ENCODE measurements at places on chromosomes 5 and 9.

GRCh38 chr9:35726931-35727330 is 5.1 kb downstream of the TLN1 start:
- no peak for DNase-seq

GRCh38 chr5:86152988-86153560 is 464.7 kb upstream of the COX7C start:
- no peak for DNase-seq

DNA sequence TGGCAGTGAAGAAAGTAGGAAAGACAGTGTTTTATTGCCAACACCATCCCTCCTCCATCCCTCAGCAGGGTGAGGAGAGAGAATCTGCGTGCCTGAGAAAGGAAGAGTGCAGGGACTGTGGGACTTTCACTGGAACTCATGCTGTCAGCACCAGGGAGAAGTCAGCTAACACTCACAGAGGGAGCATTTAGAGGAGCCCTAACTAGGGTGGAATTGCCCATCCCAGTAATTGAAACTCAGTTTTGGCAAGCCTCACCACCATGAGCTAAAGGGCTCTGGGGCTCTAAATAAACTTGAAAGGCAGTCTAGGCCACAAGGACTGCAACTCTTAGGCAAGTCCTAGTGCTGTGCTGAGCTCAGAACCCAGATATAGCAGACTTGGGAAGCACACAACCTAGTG is 622.3 kb downstream of the SEMA5A start:
- DNase-seq = no peak

DNA sequence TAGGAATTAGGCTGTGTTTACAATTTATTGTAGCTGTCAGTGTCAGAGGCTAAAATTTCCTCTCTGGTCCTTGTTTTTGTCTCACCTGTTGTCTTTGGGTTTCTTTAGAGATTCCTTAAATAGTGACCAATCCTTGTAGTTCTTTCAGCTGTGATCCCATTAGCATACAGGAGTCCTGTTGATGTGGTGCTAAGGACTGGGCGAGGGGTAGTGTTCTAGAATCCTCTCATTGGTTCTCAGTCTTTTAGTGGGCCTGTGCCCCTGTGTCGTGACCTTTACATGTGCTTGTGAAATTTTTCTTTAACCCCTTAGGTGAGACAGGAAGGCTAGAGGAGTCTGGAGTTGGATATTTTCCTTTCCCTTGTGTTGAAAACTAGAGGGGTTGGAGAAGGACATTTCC is 51.2 kb downstream of the ZNF618 start:
- no peak for DNase-seq

GRCh38 chr9:11092974-11093373 is 480.2 kb upstream of the PTPRD start:
- DNase-seq = no peak

DNA sequence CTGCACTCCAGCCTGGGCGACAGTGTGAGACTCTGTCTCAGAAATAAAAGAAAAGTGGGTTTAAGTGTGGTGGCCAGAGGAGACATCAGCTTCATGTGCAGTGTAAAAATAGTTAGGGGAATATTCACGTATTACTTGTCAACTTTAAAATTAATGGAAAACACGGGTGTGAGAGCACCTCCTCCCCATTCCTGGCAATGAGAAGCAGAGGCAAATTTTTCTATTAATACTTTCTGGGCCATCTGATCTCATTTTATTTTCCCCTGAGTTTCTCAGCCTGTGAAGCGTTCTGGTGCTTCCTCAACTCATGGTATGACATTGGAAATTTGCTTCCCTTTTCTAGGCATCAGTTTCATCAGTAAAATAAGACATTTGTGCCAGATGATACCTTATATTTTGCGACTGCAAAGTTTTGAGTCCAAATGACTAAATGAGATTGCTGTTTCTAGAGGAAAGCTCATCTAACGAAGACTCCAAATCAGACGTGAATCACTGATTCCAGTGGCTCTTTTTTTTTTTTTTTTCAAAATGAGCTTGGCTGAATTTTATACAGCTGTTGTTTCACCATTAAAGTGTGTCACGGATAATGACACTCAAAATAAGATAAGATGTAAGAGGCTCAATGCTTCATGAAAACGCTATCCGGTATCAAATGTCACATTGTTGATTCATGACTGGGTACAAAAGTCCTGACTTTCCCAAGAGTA is 104.6 kb downstream of the MSX2 start:
- DNase-seq = no peak

DNA sequence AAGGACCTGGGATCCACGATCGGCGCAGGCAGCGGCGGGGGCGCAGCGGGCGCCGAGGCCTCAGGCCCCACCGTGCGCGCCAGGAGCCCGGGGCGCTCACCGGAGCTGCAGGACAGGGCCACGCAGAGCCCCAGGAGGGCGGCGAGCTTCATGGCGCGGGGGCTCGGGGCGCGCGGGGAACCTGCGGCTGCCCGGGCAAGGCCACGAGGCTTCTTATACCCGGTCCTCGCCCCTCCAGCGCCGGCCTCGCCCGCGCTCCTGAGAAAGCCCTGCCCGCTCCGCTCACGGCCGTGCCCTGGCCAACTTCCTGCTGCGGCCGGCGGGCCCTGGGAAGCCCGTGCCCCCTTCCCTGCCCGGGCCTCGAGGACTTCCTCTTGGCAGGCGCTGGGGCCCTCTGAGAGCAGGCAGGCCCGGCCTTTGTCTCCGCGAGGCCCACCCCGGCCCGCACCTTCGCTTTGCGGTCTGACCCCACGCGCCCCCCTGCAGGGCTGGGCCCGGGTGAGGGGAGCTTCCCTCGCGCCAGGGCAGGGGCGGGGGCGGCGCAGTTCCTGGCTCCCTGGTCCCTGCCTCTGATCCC is at the start of gene SCGB3A1:
Gene SCGB3A1, minus strand, starts transcription at position 189 of the 577 bp plus-strand sequence. Its CDS starts 37 bp downstream, at position 152.
- no peak for DNase-seq

DNA sequence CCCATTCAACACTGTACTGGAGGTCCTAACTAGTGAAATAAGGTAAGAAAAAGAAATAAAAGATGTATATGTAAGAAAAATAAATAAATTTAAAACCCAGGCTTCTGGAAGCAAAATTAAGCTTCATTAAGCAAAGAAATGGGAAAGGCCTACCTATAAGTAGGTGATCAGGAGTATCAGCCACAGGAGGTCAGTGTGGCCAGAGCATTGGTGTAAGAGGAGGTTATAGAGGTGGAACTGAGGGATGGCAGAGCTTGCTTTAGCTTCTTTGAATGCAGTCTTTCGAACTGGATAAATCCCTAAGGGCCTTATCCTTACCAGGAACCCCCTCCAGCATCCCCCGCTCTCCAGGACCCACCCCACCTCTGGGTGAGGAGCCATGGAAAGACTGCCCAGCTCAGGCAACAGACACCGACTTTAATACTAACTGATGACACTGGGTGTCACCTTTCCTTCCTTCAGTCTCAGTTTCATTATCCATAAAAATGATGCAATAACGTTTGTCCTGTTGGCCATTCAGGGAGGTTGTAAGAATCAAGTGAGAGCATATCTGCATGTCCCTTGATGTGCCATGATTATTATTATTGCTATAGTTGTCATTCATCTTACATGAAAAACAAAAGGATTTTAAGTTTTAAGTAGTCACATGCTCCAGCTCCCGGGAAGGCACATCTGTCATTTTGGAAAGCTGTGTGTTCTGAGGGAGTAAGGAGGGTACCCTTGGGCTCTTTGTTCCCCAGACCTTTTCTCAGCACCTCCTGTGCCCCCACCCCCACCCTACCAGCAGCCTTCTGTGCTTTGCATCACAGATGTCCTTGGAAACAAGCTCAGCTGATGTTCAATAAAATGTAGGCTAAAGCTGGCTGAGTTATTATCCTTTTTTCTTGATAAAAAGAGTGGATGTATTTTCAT is 50.8 kb upstream of the CTNNA1 start:
- no peak for DNase-seq

GRCh38 chr9:69078581-69078980 is 43.0 kb downstream of the FXN start:
- no peak for DNase-seq

DNA sequence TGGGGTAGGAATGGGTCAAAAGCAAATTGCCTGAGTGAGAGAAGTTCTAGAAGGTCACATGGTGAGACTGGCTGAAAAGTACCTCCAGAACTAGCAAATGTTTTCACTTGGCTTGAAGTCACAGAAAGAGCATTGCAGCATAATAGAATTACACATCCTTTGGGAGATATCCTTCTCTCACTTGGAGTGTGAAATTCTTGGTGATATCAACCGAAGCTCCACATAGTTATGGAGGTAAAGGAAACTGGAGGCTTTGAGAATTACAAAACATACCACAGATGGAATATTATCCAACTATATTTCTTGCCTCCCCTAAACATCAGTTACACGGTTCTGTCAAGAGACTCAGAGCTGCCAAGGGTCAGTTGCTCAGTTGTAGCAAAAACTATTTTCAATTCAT is 182.4 kb downstream of the SEMA5A start:
- no peak for DNase-seq

DNA sequence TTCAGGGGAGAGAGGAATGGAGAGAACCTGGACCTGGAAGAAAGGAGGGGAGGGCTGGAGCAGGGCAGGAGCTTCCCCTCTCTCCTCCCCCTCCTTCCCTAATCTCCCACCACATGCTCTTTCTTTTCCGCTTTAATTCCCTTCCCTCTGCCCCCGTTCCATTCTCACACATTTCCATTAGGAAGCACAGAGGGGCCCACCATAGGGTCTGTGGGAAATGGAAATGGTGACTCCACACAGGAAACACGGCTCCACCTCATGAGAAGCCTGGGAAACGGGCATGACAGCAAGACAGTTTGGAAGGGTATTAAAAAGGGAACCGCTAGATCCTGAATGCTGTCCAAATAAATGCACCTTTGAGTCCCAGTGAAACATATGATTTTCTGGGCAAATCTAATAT is 64.9 kb upstream of the ENTREP1 start:
- DNase-seq = no peak

- no peak for DNase-seq
These were observed 48.8 kb downstream of the NTNG2 start for GRCh38 chr9:132210472-132211145.

DNA sequence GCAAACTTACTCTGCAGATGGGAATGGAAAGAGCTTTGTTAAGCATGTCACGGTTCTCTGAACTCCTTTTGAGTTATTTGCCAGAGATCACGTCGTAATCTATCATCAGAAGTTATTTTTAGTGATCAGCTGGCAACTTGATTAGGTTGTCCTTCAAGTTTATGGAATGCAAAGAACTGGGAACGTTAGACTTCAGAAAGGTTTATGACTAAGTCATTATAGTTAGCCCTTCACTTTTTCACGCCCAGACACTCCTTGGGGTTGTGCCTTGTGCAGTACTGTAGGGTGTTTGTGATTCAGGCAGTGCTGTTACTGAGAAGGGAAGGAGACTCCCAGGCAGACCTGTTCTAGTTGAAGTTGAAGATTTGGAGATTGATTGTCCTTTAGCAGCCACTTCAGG is 26.8 kb upstream of the PHF2 start:
- DNase-seq = no peak

GRCh38 chr5:181181650-181182565 is 23.1 kb downstream of the TRIM7 start:
- DNase-seq = no peak

Data from stimulated activated CD4-positive, alpha-beta T cell treated with anti-CD3 and anti-CD28 coated beads, Interleukin-1b, Interleukin-23, amount 100 ng/mL, for 4 hours (primary cell).